ENCODE measurements at places on chromosomes 16 and 17.
A peak's percentile ranks its signal among the peaks of the same experiment; 100 is the strongest.

- no peak for DNase-seq
Measured at GRCh38 chr17:48123111-48123510, 15.5 kb downstream of the SNX11 start.

GRCh38 chr17:17813055-17813724 is 23.6 kb downstream of the SREBF1 start:
- no peak for DNase-seq

DNA sequence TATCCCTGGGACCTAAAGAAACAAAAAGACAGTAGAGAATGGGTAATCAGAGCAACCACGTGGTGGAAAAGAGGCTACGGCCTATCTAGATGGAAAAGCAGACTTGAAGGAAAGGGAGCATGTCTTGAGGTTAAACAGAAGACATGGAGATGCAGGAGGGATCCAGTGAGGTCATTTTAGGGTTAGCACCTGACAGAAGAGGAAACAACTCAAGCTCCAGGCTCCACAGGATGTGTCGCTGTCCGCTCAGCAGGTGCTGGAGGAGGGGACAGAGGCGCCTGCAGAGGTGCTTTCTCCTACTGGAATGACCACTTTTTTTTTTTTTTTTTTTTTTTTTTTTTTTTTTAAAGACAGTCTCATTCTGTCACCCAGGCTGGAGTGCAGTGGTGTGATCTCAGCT is 47.5 kb upstream of the CLEC3A start:
- no peak for DNase-seq

DNA sequence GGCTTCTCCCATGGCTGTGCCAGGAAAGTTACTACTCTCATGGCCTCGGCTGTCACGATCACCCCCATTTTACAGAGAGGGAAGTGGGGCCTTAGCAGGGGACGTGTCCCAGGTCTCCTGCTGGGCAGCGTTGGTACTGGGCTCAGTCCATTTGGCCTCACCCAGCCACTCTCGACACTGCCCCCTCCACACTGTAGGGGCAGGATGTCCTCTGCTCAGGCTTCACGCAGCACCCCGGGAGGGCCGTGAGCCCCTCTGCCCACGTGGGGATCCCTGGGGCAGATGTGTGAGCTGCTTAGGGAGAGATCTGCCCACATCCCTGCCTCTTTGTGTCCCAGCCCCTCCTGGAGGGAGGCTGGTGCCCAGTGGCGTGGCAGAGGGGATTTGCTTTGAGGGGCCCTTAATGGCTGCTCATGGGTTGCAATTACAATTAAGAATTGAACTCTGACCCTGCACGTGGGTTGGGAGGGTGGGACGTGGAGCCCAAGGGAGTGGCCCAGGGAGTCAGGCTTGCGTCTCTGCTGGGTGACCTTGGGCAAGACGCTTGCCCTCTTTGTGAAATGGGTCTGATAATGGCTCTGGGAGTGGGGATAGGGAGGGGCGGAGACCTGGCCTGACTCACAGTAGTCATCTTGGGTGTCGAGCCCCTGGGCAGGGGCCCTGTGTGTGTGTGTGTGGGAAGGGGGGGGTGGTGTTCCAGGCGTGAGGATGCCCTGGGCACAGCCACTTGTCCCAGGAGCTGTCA is 2.3 kb upstream of the KCNJ12 start:
- no peak for DNase-seq

DNA sequence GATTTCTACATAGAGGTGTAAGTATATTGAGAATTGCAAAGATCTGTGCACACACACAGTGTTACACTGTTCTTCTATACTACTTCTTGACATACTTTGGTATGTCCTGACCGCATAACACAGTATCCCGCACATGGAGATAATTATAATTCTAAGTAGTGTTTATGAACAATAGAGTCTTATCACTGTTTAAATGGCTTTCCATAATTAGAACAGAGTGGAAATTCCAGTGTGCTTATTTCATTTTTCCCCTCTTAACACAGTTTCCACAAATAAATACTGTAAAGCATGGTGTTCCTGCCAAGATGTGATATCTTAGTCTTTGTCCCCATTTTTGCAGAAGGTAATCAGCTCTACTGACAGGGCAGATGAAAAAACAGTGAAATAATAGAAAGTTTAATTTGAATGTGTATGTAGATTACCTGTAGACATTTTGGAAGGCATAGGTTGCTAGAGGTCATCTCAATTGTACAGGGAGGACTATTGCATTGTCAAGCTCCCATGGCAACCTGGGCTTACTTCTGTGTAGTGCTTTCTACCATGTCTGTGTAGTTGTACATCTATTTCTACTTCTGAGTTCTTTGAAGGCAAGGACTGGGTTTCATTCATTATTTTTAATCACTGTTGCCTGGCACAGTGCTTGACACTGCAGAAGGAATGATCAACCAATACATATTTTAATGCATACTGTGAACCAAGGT is 10.1 kb upstream of the KRT28 start:
- DNase-seq = no peak

- DNase-seq = no peak
Measured at GRCh38 chr16:85206472-85207356, 94.4 kb upstream of the CIBAR2 start.

DNA sequence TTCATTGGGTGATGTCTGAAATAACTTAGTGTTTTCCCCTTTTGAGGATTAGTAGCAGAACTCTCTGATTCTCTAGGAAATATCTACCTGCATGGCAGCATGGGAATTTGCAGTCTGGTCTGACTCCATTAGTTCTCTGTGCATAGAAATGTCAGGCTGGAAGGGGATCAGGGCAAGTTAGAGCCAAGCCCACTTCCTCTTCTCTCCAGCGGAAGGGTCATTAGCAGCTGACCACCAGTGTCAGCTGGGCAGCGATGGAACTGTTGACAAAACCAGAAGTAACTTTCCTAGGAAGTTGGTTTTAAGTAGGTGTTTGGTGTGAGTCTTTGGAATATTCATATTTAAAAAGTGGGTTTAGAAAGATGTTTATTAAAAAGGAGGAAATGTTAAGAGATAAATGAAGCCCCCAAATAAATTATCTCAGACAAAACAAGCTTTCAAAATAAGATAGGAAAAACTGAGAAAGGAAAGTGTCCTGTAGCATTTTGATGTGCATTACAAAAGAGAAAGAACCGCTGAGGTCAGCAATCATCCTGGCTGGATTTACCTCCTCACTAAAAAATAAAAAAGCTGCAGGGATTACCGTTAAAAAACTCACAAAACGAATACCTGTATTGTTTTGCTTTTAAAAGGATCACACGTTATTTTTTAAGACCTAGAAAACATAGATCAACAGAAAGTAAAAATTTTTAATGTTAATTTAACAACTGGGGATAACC is 32.4 kb upstream of the MMD start:
- no peak for DNase-seq

- peak; percentile 41 for DNase-seq
Measured at GRCh38 chr17:79997011-79997660, 38.5 kb downstream of the TBC1D16 start.

GRCh38 chr16:30482366-30482765 is 9.8 kb downstream of the ITGAL start:
- DNase-seq = no peak
